ENCODE measurements at places on chromosomes 2 and 18.

DNA sequence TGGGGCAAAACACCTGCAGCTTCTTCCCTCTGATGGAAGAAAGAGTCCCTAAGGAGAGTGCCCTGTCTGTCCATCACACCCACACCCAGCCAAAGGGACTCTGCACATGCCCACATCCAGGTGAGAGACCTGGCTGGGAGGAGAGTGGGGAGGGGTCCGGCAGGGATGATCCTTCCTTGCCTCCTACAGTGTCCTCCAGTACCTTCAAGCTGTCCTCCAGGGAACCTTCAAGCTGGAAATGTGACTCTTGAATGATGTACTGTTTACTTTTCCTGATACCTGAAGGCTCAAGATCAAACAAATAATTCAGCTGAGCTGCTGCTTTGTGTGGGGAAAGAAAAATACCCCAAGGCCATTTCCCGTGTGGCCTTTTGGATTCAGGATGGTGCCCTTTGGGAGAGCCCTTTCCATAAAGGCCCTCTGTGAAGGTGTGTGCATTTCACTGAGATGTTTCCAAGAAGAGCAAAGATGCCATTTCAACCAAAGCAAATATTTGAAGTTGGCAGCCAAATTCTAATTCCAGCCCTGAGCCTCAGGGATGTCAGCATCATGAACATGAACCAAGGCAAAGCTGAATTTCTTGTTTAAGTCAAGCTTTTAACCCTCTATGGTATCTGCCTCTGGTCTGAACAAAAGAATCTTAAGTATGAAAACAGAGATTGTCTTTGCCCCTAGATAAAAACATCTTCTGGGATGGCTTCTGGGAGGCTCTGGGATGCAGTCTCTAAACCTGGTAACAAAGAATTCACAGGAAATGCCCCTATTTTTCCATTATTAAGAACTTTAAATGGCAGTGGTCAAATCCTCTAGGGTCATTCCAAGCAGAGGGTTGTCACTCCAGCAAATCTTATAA, 11.1 kb downstream of the EVA1A start:
- peaks cover 23% of the 10 kb centered on the region for H3K36me3 ChIP-seq
- no peak overlapping the region for H3K27ac ChIP-seq
- no peak overlapping the region for H3K4me3 ChIP-seq
- H3K4me1 ChIP-seq, result peaks cover 18% of the 10 kb centered on the region
- no peak for DNase-seq

- no peak overlapping the region for H3K4me3 ChIP-seq
- no peak for DNase-seq
- no peaks in the 10 kb centered on the region for H3K27me3 ChIP-seq
Measured at GRCh38 chr2:235960716-235961640, 207.2 kb downstream of the GBX2 start.

GRCh38 chr2:108986916-108987510, 2.0 kb downstream of the EDAR start:
- no peaks in the 10 kb centered on the region for H3K4me1 ChIP-seq
- peaks cover 94% of the 10 kb centered on the region for H3K27me3 ChIP-seq

- no peaks in the 10 kb centered on the region for H3K27me3 ChIP-seq
- no peaks in the 10 kb centered on the region for H3K36me3 ChIP-seq
- no peaks in the 10 kb centered on the region for H3K4me1 ChIP-seq
- no peak for DNase-seq
Measured at GRCh38 chr2:115036818-115037217, 594.4 kb downstream of the DPP10 start.

DNA sequence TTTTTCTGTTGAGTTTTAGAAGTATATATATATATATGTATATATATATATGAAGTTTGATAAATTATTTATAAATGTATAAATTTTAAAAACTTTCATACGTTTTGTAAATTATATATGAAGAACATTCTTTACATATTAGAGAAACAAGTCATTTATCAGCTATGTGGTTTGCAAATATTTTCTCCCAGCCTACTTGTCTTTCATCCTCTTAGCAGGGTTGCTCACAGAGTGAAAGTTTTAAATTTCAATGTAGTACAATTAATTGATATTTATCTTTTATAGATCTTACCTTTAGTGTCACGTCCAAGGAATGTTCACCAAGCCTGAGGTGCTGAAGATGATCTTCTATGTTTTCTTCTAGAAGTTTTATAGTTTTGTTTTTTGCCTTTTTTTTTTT, 78.3 kb upstream of the HS6ST1 start:
- H3K27me3 ChIP-seq, result no peaks in the 10 kb centered on the region
- H3K4me1 ChIP-seq, result peaks cover 7% of the 10 kb centered on the region
- H3K36me3 ChIP-seq, result no peaks in the 10 kb centered on the region
- H3K27ac ChIP-seq, result no peak overlapping the region

DNA sequence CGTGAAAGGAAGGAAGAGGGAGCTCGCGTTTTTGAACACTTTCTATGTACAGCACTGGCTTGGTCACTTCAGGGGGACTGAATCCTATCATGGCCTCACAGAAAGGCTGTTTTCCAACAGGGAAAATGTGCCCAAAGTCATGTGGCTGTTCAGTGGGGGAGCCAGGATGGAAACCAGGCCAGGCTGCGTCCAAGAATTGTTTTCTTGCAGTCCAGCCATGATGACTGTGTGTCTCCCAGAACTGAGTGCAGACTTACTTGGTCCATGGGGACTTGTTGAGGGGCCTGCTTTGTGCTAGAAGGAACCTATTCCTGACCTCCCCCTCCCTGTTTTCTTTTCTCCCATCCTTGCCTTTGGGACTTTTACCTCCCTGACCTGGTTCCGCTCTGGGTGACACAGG, 46.9 kb downstream of the EMILIN2 start:
- H3K27me3 ChIP-seq, result no peaks in the 10 kb centered on the region
- peaks cover 12% of the 10 kb centered on the region for H3K4me1 ChIP-seq
- no peak for DNase-seq
- no peaks in the 10 kb centered on the region for H3K36me3 ChIP-seq
- H3K4me3 ChIP-seq, result no peak overlapping the region

DNA sequence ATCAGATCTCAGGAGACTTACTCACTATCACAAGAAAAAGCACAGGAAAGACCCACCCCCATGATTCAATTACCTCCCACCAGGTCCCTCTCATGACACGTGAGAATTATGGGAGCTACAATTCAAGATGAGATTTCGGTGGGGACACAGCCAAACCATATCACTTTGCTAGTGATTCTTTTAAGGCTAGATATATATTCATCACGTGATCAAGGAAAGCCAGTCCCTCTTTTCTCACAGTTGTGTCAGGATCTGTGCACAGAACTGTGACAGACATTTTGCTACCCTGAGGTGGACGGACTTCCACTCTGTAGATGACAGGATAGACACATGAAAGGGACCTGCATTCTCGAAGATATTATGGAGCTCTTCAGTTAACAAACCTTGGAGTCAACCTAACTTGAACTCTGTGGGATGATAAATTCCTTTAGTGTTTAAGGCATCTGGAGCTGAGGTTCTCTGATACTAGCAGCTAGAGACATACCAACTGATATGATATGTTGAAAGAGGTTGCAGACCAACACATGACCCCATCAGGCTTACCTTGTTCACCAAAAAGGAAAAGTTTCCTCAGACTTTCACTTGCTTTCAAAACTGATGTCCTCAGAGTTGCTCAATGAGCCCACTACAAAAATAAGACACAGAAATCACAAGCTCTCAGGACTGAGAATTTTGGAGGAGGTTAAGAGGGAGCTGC, 66.3 kb upstream of the SCG2 start:
- no peak overlapping the region for H3K4me3 ChIP-seq
- peak; percentile 25 for DNase-seq
- H3K27me3 ChIP-seq, result no peaks in the 10 kb centered on the region
- peaks cover 8% of the 10 kb centered on the region for H3K4me1 ChIP-seq
- no peak overlapping the region for H3K27ac ChIP-seq

DNA sequence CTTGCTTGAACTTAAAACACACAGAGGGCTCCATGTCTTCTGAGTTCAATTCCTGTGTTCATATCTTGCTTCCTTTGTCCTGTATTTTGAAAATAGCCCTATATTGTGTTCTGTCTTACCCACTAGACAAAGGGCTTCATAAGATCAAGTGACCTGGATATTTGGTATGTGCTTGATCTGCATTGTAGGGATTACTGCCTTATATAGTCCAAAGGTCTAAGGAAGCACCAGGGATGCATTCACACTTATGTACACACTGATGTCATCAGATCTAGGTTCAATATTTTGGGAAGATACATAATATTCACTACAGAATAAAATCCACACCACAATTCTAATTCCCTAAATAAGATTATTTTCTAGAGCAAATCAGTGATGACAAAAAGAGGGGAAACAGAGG, 278.0 kb upstream of the KYNU start:
- no peak overlapping the region for H3K4me3 ChIP-seq
- no peaks in the 10 kb centered on the region for H3K27me3 ChIP-seq
- no peak for DNase-seq
- H3K36me3 ChIP-seq, result no peaks in the 10 kb centered on the region
- H3K27ac ChIP-seq, result no peak overlapping the region

DNA sequence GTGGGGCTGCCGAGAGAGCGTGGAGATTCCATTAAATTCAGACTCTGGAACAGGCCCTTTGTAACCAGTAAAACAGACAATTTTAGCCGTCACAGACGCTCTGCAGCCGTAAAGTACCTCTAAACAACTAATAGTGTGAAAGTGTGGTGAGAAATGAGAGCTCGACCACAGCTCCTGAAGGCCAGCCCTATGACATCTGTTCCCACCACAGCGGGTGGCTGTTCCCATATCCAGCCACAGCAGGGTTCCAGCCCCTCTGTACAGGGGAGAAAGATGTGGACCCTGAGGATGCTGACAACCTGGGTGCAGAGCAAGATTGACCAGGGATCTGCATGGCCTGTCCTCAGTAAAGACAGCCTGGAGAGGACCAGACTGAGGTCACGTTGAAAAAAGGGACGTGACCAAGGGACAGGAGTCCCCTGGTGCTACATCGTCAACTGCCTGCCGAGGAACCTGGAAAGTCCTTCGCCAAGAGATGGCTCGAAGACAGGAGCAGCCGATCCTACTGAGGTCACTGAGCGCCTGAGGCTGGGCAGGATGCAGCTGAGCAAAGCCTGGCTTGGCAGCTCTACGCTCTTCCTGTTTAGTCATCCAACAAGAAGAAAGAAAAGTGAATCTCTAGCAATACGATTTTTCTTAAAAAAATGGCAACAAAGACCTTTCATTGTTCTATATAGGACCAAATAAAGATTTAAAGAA, 831.7 kb downstream of the RNF144A start:
- H3K27me3 ChIP-seq, result no peaks in the 10 kb centered on the region
- H3K36me3 ChIP-seq, result no peaks in the 10 kb centered on the region
- no peak overlapping the region for H3K4me3 ChIP-seq
- no peak overlapping the region for H3K27ac ChIP-seq

GRCh38 chr18:28863396-28863795, 686.5 kb upstream of the CDH2 start:
- no peaks in the 10 kb centered on the region for H3K36me3 ChIP-seq
- no peaks in the 10 kb centered on the region for H3K27me3 ChIP-seq
- H3K4me3 ChIP-seq, result no peak overlapping the region
- no peaks in the 10 kb centered on the region for H3K4me1 ChIP-seq
- H3K27ac ChIP-seq, result no peak overlapping the region

- H3K27me3 ChIP-seq, result no peaks in the 10 kb centered on the region
- H3K4me3 ChIP-seq, result peak overlapping the region; percentile 88
- DNase-seq, result peak; percentile 93
- H3K27ac ChIP-seq, result peak overlapping the region; percentile 100
Measured at GRCh38 chr2:70086278-70086837, 919 bp upstream of the PCBP1 start.

- H3K4me1 ChIP-seq, result peaks cover 11% of the 10 kb centered on the region
- H3K27me3 ChIP-seq, result no peaks in the 10 kb centered on the region
- H3K36me3 ChIP-seq, result no peaks in the 10 kb centered on the region
- no peak overlapping the region for H3K4me3 ChIP-seq
Measured at GRCh38 chr2:26326514-26326913, 19.4 kb upstream of the SELENOI start.

DNA sequence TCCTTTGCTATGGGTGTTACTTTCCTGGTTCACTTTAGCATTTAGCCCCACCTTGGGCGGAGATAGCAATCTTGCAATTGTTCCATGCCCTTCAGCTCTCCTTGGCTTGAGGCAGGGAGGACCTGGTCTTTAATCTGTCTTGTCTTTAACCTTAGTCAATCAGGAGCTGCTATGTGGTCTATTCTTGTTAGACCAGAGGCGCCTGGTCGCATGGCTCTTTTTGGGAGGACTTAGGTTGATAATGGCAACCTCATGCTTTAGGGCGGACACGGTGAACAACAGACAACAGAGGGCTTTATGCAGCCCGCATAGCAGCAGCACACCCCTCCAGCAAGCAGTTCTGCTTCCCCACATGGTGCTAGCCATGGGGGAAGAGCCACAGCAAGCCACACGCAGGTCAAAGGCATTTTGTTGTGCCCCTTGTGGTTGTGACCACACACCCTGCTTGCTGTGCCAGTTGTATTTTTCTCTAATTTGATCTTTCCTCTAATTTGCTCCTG, 17.7 kb upstream of the ZDBF2 start:
- no peak overlapping the region for H3K27ac ChIP-seq
- peaks cover 82% of the 10 kb centered on the region for H3K27me3 ChIP-seq
- H3K36me3 ChIP-seq, result no peaks in the 10 kb centered on the region

DNA sequence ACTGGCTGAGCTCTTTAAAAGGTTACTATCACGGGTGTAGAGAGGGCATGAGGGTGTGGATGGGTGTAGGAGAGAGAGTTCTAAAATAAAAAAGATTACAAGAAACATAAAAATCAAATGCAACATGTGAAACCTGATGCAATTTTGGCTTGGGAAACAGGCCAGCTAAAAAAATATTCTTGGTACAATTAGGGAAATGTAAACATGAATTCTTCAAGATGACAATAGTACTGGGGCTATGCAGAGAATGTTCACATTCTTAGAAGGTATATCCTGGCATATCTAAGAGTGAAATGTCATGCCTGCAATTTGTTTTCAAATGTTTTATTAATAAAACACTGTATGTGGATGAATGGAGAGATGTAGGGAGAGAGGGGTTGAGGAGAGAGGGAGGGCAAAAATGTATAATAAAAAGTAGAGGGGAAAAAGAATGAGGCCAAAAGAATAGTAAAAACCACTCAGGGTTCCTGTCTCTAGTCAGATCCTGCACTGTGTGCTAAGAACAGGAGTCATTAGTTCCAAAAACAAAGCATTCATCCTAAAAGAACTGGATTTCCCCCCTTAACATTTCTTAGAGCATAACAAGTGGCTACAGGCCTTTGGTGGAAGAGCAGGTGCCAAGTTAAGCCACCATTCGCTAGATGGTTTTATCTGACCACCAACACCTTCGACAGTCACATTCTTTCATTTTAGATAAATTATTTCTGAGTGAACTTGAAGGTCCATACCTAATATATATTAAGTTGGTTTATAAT, 77.3 kb downstream of the LPIN2 start:
- H3K4me3 ChIP-seq, result no peak overlapping the region
- no peaks in the 10 kb centered on the region for H3K27me3 ChIP-seq
- peak; percentile 31 for DNase-seq
- H3K36me3 ChIP-seq, result peaks cover 34% of the 10 kb centered on the region
- peak overlapping the region; percentile 65 for H3K27ac ChIP-seq

- no peaks in the 10 kb centered on the region for H3K36me3 ChIP-seq
- no peak overlapping the region for H3K4me3 ChIP-seq
- no peak overlapping the region for H3K27ac ChIP-seq
- H3K27me3 ChIP-seq, result no peaks in the 10 kb centered on the region
- no peak for DNase-seq
Measured at GRCh38 chr18:56448751-56449150, 189.6 kb downstream of the TXNL1 start.

GRCh38 chr2:55888936-55889335, 34.6 kb downstream of the EFEMP1 start:
- peaks cover 87% of the 10 kb centered on the region for H3K4me1 ChIP-seq
- no peak overlapping the region for H3K4me3 ChIP-seq
- DNase-seq, result peak; percentile 68
- H3K27ac ChIP-seq, result peak overlapping the region; percentile 92
- H3K27me3 ChIP-seq, result no peaks in the 10 kb centered on the region

Data from GM23248 (cell line).